Naive thymus-derived CD8-positive, alpha-beta T cell (primary cell): ENCODE measurements at places on chromosomes 12 and 14. TPM values are rescaled to one million over a fixed set of nuclear protein-coding genes. Genes with fewer than 3 reads are reported as not detected.

KRT78 gene
- total RNA-seq, result not detected

OLR1 gene
- not detected for total RNA-seq

SLC4A8 gene
- total RNA-seq, result 0.42 TPM

RNASE2 gene
- total RNA-seq, result not detected

SLC6A13 gene
- total RNA-seq, result 3.1 TPM

PPFIA2 gene
- not detected for total RNA-seq

DNA sequence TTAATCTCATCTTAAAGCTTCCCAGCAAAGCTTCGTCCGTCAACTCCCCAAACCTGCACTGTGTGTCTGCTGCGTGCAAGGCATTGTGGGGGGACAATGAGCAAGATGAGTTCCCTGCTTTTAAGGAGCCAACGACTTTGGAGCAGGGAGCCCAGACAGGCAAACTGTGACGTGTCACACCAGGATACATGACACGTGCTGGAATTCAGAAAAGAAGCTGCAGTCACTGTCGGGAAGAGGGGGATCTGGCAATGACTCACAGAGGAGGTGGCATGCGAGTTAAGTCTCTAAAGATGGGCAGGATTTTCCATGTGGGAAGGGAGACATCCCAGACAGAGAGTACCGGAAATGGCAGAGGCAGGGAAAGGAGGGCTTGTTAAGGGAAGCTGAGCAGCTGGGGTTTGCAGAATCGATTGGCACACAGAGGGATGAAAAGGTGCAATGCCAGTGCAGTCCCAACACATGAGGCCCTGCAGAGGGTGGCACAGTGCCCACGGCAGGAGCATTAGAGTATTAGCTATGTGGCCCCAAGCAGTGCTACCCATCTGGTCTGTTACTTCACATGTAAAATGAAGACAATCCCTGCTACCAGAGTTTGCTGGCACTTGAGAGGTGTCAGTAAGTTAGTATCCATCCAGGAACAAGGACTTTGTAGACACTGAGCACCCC lies 52.9 kb downstream of the SETD3 start:
- H3K27me3 ChIP-seq, result no peaks in the 10 kb centered on the region
- peaks cover 31% of the 10 kb centered on the region for H3K4me1 ChIP-seq
- DNase-seq, result no peak
- no peak overlapping the region for H3K4me3 ChIP-seq
- peaks cover 22% of the 10 kb centered on the region for H3K36me3 ChIP-seq

- H3K36me3 ChIP-seq, result no peaks in the 10 kb centered on the region
- no peak overlapping the region for H3K27ac ChIP-seq
- no peaks in the 10 kb centered on the region for H3K27me3 ChIP-seq
- no peak for DNase-seq
- H3K4me1 ChIP-seq, result no peaks in the 10 kb centered on the region
- H3K4me3 ChIP-seq, result no peak overlapping the region
These were observed 10.4 kb downstream of the ACACB start for GRCh38 chr12:109126784-109127183.

DNA sequence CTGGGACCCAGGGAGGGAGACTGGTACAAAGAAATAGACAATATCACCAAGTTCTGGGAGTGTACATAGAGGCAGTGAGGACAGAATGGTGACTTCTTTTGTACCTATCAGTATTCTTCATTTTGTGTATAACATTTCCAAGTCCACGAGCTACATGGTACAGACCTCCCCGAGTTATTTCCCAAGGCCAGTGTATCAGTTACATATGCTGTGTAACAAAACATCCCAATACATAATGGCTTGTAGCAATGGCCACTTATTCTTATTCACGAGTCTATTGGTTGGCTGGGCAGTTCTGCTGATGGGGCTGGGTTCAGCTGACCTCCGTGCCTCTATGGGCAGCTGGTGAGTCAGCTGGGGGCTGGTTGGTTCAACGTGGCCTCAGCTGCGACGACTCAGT lies 98.7 kb upstream of the RFLNA start:
- no peaks in the 10 kb centered on the region for H3K36me3 ChIP-seq
- H3K4me3 ChIP-seq, result no peak overlapping the region
- H3K27me3 ChIP-seq, result peaks cover under 1% of the 10 kb centered on the region
- no peak overlapping the region for H3K27ac ChIP-seq

DNA sequence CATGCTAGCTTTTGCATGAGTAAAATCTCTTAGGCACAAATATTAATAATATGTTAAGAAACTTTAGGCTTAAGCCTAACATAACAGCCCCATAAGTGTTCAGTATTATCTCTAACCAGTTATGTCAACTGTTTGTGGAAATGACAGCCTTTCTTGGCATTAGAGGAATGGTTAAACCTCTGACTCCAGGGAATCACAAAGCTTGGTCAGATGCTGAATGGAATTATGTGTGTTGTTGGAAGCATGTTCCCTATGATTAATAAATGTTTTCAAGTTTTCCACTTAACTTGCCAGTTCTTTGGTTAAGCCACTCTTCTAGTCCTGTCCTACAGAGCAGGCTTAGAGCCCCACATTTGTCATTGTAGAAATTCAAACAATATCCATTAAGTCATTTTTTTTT lies 17.0 kb downstream of the PSEN1 start:
- H3K36me3 ChIP-seq, result peaks cover 79% of the 10 kb centered on the region
- no peak overlapping the region for H3K4me3 ChIP-seq
- no peak for DNase-seq
- no peak overlapping the region for H3K27ac ChIP-seq
- no peaks in the 10 kb centered on the region for H3K4me1 ChIP-seq

- H3K36me3 ChIP-seq, result no peaks in the 10 kb centered on the region
- no peak for DNase-seq
- no peaks in the 10 kb centered on the region for H3K4me1 ChIP-seq
- H3K27me3 ChIP-seq, result no peaks in the 10 kb centered on the region
- no peak overlapping the region for H3K27ac ChIP-seq
These were observed 2.8 kb upstream of the CCDC196 start for GRCh38 chr14:66483322-66483721.

GRCh38 chr12:80794551-80794950 lies 77.8 kb downstream of the MYF5 start:
- H3K27me3 ChIP-seq, result no peaks in the 10 kb centered on the region
- H3K36me3 ChIP-seq, result no peaks in the 10 kb centered on the region
- H3K27ac ChIP-seq, result no peak overlapping the region
- DNase-seq, result no peak

DNA sequence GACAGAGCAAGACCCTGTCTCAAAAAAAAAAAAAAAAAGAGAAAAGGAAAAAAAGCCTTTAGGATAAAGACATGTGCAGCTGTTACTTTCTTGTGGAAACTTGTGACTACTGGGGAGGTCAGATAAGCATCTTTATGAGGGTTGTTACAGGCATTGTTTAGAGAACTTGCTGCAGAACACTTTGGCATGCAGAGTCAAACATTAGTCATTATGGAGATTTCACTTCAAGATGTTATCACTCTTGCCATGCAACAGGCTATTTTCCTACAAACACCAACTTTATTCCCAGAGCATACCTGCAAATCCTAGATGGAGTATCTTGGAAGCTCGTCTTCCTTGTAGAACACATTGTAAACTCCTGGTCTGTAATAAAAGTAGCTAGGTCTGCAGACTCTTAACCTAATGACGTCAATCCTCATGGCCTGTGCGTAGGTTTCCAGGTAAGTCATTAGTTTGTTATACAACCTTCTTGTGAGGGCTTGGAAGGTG lies 36.3 kb upstream of the WDR89 start:
- H3K27me3 ChIP-seq, result no peaks in the 10 kb centered on the region
- DNase-seq, result no peak
- no peak overlapping the region for H3K4me3 ChIP-seq
- H3K27ac ChIP-seq, result no peak overlapping the region
- H3K36me3 ChIP-seq, result peaks cover 23% of the 10 kb centered on the region
- H3K4me1 ChIP-seq, result no peaks in the 10 kb centered on the region

DNA sequence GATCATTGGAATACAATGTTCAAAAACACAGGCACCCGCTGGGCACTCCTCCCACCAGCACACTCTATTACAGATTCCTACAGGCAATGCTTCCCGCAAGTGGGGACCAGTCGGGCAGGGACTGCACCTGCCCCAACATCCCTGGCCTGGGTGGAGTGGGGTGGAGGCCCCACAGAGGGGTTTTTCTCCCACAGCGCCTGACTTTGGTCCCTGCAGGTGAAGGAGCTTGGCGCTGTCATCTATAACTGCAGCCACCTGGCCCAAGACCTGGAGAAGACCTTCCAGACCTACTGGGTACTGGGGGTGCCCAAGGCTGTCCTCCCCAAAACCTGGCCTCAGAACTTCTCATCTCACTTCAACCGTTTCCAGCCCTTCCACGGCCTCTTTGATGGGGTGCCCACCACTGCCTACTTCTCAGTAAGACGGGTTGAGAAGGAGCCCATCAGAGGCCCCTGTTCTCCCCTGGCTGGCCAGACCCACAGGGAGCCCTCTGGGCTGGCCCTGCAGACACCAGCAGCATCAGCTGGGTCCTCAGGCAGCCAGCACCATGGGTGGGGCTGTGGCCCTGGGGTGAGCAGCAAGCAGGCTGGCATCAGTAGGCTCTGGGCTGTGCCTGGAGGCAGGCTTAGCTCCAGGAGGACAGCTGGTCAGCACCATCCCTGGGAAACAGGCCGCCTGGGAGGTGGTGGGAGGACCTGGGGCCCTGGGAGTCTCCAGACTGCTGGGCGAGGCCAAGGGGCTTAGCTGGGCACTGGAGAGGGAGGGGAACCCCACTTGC lies 6.0 kb downstream of the PLD4 start:
- no peaks in the 10 kb centered on the region for H3K36me3 ChIP-seq
- H3K4me1 ChIP-seq, result peaks cover 1% of the 10 kb centered on the region
- H3K27me3 ChIP-seq, result peaks cover 30% of the 10 kb centered on the region
- H3K4me3 ChIP-seq, result peak overlapping the region; percentile 36
- no peak overlapping the region for H3K27ac ChIP-seq
- DNase-seq, result no peak

- peak; percentile 32 for DNase-seq
- no peak within 1 kb of the TSS for H3K27ac ChIP-seq
- H3K4me1 ChIP-seq, result peaks cover 27% of the 10 kb centered on the region
- H3K4me3 ChIP-seq, result peak within 1 kb of the TSS; percentile 91
These were observed at the start of gene PAWR for GRCh38 chr12:79690638-79691510. Gene PAWR, minus strand, starts transcription at chr12:79690964. Its CDS starts 720 bp downstream, at chr12:79690244.

GRCh38 chr12:12267742-12268200 lies 927 bp upstream of the LRP6 start:
- H3K36me3 ChIP-seq, result no peaks in the 10 kb centered on the region
- peaks cover 32% of the 10 kb centered on the region for H3K4me1 ChIP-seq
- DNase-seq, result no peak
- H3K27me3 ChIP-seq, result no peaks in the 10 kb centered on the region
- H3K4me3 ChIP-seq, result peak overlapping the region; percentile 90

DNA sequence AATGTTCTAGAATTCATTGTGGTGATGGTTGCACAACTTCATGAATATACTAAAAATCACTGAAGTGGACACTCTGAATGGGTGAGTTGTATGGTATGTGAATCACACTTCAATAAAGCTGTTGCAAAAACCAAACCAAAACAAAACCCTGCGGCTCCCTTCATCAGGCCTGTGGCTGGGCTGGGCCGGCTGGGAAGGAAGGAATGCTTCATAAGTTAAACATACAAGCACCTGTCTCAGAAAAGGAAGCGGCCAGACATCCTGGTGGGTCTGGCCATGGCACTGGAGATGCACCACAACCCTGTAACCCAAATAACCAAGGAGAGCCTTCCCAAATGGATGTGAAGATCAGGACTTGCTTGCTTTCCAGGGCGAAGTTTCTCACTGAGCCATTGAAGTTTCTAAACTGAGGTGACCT lies 34.9 kb downstream of the TTC7B start:
- H3K4me1 ChIP-seq, result no peaks in the 10 kb centered on the region
- H3K27me3 ChIP-seq, result no peaks in the 10 kb centered on the region
- H3K4me3 ChIP-seq, result no peak overlapping the region
- no peak for DNase-seq
- no peaks in the 10 kb centered on the region for H3K36me3 ChIP-seq
- no peak overlapping the region for H3K27ac ChIP-seq

DNA sequence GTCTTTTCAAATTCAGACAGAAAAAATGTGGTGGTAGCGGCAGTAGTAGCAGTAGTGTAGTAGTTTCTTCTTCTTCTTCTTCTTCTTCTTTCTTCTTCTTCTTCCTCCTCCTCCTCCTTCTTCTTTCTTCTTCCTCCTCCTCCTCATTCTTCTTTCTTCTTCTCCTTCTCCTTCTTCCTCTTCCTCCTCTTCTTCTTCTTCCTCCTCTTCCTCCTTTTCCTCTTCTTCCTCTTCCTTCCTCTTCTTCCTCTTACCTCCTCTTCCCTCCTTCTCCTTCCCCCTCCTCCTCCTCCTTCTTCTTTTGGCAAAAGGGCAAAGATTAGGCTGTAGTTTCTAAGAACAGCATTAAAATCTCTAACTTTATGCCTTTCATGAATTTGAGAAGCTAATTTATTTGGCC lies 59.6 kb upstream of the INSM2 start:
- H3K4me1 ChIP-seq, result no peaks in the 10 kb centered on the region
- H3K4me3 ChIP-seq, result no peak overlapping the region
- H3K27me3 ChIP-seq, result peaks cover 23% of the 10 kb centered on the region
- no peak overlapping the region for H3K27ac ChIP-seq

- H3K4me1 ChIP-seq, result no peaks in the 10 kb centered on the region
- no peak for DNase-seq
- H3K4me3 ChIP-seq, result no peak overlapping the region
- H3K27me3 ChIP-seq, result peaks cover 22% of the 10 kb centered on the region
- H3K36me3 ChIP-seq, result no peaks in the 10 kb centered on the region
These were observed 7.1 kb upstream of the CGRRF1 start for GRCh38 chr14:54502602-54503001.

GRCh38 chr14:33348510-33348909 lies 409.8 kb downstream of the NPAS3 start:
- DNase-seq, result no peak
- peaks cover 7% of the 10 kb centered on the region for H3K27me3 ChIP-seq
- no peak overlapping the region for H3K4me3 ChIP-seq
- H3K27ac ChIP-seq, result no peak overlapping the region
- no peaks in the 10 kb centered on the region for H3K36me3 ChIP-seq

- no peaks in the 10 kb centered on the region for H3K27me3 ChIP-seq
- H3K4me1 ChIP-seq, result peaks cover 38% of the 10 kb centered on the region
- no peak for DNase-seq
- H3K4me3 ChIP-seq, result peak overlapping the region; percentile 94
These were observed 3.3 kb downstream of the MTA1 start for GRCh38 chr14:105422695-105423487.

- DNase-seq, result no peak
- H3K27ac ChIP-seq, result no peak overlapping the region
- no peaks in the 10 kb centered on the region for H3K4me1 ChIP-seq
- no peaks in the 10 kb centered on the region for H3K27me3 ChIP-seq
- no peak overlapping the region for H3K4me3 ChIP-seq
These were observed 405.9 kb downstream of the TMTC2 start for GRCh38 chr12:83092606-83093005.

GRCh38 chr14:50972734-50973133 lies 28.5 kb upstream of the PYGL start:
- H3K36me3 ChIP-seq, result no peaks in the 10 kb centered on the region
- no peak overlapping the region for H3K4me3 ChIP-seq
- no peaks in the 10 kb centered on the region for H3K4me1 ChIP-seq

- H3K4me3 ChIP-seq, result no peak overlapping the region
- H3K27me3 ChIP-seq, result peaks cover 38% of the 10 kb centered on the region
- DNase-seq, result no peak
- H3K27ac ChIP-seq, result no peak overlapping the region
- H3K36me3 ChIP-seq, result no peaks in the 10 kb centered on the region
- H3K4me1 ChIP-seq, result peaks cover 7% of the 10 kb centered on the region
These were observed 1.8 kb downstream of the BDKRB2 start for GRCh38 chr14:96206461-96206860.
